Stimulated activated CD8-positive, alpha-beta memory T cell treated with anti-CD3 and anti-CD28 coated beads, Interleukin-7, amount 100 ng/mL, for 24 hours (primary cell): ENCODE measurements at places on chromosomes 3 and 15.
A peak's percentile ranks its signal among the peaks of the same experiment; 100 is the strongest.

DNA sequence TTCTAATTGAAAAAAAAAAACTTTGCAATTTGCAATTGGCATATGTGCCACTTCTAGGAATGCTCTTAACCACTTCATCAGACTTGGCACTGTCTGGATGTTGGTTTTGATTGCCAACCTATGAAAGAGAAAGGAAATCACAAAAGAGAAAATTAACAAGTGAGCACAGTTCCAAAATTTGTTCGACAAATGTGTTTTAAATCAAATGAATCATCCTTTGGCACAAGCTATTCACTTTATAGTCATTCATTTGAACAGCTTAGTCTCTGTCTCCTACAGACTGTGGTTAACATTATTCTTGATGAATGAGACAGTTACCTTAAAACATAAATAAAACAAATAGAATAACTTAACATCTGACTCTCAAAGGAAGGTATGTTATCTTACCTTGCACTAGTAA is 265.0 kb downstream of the EPHA3 start:
- DNase-seq = no peak

DNA sequence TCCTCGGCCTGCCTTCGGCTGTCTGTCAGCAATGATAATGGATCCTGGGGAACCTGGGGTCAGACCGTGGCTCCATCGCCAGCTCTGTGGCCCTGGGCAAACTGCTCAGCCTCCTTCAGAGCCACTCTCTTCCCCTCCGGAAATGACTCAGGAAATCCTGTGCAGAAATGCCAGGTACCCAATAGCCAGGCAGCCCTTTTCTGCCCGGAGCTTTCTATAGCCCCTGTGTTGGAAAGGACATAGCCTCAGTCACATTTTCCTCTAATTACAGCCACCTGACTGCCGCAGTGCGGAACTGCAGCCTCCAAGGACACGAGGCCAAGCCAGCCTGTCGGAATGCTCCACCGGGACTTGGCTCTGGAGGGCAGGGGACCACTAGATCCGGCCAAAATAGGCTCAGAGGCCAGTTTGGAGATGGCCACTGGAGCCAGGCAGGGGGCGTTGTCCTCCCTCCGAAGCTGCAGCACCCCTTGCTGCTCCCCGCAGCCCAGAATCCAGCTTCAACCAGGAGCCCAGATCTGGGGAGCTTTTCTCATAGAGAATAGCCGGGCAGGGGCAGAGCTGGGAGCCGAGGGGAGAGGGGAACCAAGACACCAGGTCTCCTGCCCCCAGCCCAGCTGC is 11.6 kb upstream of the ZXDC start:
- DNase-seq = no peak

DNA sequence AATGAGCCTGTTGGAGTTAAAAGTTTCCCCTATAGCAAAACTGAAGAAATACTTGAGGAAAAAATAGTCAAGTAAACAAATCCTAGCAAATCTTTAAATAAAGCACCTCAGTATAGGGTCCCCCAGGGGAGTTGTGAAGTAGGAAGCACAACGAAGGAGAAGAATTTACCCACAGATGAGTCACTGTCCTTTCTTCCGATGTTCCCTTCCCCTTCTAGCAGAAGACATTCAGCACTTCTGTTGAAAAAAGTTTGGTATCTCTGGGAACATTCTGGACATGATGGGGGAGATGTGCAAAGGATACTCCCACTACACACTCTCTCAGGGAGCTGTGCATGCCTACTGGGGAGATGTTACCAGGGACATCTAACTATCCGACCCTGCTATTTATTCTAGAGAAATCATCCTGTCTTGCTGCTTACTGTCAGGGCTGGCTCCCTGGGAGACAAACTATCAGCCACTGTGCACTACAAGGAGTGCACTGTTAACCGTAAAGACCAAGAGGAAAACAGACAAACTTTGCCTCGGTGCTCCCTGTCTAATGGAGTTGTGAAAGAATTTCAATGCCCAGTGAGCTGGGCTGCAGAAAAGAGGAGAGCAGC is 93.8 kb downstream of the RFTN1 start:
- DNase-seq = no peak

GRCh38 chr3:183178833-183179549 is 16.5 kb upstream of the LAMP3 start:
- no peak for DNase-seq

GRCh38 chr15:91632176-91632575 is 221.3 kb upstream of the SLCO3A1 start:
- DNase-seq = no peak

- DNase-seq = no peak
Measured at GRCh38 chr15:27828746-27829145, 270.4 kb downstream of the OCA2 start.

- DNase-seq = no peak
Measured at GRCh38 chr15:49223536-49224274, 53.7 kb downstream of the GALK2 start.

GRCh38 chr3:196528639-196529233 is 13.6 kb upstream of the SMCO1 start:
- DNase-seq = peak; percentile 75

DNA sequence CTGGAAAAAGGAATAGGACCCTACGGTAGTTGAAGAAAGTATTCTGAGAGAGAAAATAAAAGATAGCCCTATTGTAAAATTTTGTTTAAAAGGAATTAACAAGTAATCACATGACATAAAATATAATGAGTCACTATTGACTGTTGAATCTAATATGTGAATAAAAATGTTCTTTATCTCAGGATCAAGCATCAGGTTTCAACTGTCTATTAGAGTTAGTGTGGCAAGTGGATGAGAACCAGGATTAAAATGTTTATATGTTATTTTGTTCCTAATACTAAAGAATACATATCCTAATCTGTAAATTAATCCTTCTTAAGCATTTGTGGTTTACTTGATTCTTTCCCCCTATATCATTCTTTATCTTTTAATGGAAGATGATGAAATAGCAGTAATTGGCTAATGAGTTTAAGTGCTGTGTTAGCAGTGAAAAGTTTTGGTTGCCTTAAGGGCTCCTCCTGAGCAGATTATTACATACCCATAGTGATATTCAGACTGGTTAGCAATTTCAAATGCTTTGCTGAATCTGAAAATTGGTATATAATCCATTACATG is 101.8 kb upstream of the BCHE start:
- DNase-seq = no peak

DNA sequence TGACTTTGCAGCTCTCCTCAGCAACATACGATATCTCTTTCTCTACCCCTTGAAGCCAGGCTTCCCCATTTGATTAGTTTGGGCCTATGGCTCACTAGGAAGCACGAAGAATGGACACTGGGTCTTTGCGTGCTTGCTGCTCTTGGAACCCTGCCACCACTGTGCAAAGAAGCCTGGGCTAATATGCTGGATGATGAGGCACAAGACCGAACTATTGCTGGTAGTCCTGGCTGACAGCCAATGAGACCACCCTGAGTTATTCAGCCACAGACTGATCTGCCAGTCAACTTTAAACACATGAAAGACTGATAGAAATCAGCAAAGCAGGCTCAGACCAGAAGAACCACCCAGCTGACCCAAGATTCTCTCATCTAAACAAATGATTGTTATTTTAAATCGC is 250.3 kb downstream of the CBLB start:
- DNase-seq = no peak

- DNase-seq = no peak
Measured at GRCh38 chr15:31145271-31145911, 43.9 kb upstream of the TRPM1 start.

- DNase-seq = no peak
Measured at GRCh38 chr3:78992400-78992799, 775.4 kb downstream of the ROBO1 start.

DNA sequence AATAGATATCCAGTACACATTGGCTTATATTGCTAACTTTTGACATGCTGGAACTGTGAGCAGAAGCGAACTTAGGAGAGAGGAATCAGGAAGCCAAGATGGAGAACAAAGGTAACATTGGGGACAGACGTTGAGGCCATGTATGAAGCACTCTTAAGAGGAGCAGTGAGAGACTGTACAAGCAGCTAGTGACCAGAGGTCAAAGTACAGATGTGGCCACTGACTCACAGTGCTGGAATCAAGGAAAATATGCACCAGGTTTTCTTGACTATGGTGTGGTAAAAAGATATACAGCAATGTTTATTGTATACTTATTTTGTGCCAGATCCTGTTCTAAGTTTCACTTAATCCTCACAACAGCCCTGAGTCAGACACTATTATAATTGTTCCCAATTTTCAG is 2.0 kb upstream of the IL20RB start:
- no peak for DNase-seq

DNA sequence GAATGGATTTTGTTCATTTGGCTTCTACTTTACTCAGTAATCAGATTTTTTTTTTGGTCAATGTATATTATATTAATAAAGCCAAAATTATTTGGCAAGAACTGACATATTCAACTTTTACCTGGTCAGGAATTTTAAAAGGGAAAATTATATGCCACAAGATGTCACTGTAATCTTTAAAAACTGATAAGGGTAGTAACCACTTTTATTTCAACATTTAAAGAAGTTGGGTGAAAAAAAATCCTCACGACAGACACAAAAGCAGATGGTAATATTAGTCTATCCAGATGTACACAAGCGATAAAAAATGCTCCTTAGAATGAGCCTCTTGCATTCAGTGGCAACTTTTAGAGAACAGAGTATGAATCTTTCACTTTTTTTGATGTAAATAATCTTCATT is 101.9 kb downstream of the SERPINI1 start:
- DNase-seq = no peak

DNA sequence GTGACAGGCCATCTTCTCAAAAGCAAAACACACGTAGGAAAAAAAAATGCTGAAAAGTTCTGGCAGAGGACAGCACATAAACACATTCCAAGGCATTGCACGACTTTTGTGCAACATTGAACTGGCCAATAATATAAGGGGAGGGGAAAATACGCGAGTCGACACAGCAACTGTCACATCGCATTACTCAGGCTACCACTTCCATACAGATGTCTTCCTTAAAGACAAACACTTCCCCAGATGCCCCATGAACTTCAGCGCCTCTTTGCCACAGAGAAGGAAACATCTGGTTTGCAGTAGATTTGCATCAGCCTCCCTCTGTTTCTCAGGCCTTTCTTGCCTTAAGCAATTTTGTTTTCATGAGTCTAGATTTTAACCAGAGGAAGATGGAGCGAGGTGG is 144.4 kb upstream of the IGF1R start:
- DNase-seq = no peak

DNA sequence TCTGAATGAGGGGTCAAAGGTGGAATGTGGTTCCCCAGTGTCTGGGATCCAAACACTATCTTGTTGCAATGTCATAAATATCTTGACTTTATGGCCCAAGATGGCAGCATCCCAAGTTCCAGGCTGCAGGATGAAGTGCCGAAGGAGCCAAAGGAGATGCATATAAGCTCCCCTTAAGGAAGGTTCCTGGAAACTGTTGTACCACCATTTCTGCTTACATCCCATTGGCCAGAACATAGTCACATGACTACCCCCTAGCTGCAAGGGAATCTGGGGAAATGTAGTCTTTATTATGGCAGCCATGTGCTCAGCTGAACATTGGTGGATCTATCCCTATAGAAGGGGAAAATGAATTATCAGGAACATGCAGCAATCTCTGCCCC is 54.3 kb downstream of the BDH1 start:
- no peak for DNase-seq

DNA sequence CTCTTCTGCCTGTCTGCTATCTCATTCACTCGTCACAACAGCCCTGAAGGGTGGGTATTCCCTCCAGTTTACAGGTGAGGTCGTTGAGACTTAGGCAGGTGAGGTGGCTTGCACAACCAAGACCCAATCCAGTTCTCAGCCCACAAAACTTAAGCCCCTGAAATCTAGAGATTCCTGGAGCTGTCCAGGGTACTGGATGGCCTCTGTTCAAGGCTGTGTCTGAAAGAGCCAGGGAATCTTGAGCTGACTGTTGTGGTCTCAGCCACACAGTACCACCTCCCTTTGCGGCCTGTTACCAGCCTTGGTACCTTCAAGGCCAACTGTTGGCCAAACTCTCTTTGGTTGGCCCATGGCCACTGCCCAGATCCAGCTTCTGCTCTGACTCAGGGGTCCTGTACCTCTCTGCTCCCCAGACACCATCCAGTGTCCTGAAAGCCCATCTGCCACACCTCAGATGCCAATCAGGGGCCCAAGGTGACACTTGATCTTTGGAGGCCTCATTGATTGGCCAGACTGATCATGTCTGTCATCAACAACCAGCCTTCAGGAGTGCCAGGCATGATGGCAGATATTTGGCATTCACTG is 10.9 kb upstream of the FAM107A start:
- no peak for DNase-seq

DNA sequence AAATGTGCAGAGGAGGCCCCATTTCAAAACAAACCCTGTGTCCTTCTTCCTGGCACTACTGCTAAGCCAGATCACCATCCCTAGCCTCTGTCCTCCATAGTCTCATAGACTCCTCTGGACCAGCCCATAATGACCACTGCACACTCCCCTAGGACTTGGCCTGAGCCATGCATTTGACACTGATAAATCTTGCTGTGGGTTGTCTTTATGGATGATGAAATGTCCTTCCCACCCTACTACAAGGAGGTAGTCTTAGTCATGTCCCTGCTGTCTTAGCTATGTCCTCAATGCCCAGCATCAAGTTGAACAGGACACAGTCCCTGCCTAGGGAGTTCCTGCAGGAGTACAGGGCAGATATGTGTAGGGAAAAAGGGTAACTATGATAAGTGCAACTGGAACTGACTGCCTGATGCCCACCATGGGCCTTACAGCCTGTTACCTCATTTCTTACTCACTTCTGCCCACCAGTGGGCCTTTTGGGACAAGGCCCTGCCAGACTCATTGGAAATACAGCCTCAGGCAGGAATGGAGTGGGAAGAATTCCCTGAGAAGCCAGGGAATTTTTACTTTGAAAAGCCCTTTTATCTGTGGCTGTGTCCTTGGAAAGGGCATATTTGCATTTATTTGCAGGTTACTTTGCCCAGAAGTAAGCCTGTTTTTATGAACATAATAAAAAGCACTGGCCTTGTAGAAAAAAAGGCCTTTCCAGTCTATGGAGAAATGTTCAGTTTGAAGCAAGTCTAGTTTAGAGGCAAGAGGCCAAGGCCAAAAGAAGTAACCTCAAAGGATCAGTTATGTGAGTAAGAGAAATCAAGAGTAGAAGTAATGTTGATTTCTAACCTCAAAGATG is 199.6 kb upstream of the EIF1B start:
- DNase-seq = no peak
